Hepatocyte (in vitro differentiated cells): ENCODE measurements at places on chromosomes 1 and 21.

- peaks cover 48% of the 10 kb centered on the region for H3K4me1 ChIP-seq
- H3K36me3 ChIP-seq = no peaks in the 10 kb centered on the region
- no peak for DNase-seq
- H3K4me3 ChIP-seq = no peak overlapping the region
- no peaks in the 10 kb centered on the region for H3K27me3 ChIP-seq
- H3K27ac ChIP-seq = no peak overlapping the region
Observed at GRCh38 chr1:153771841-153772593, 3.2 kb upstream of the SLC27A3 start.

DNA sequence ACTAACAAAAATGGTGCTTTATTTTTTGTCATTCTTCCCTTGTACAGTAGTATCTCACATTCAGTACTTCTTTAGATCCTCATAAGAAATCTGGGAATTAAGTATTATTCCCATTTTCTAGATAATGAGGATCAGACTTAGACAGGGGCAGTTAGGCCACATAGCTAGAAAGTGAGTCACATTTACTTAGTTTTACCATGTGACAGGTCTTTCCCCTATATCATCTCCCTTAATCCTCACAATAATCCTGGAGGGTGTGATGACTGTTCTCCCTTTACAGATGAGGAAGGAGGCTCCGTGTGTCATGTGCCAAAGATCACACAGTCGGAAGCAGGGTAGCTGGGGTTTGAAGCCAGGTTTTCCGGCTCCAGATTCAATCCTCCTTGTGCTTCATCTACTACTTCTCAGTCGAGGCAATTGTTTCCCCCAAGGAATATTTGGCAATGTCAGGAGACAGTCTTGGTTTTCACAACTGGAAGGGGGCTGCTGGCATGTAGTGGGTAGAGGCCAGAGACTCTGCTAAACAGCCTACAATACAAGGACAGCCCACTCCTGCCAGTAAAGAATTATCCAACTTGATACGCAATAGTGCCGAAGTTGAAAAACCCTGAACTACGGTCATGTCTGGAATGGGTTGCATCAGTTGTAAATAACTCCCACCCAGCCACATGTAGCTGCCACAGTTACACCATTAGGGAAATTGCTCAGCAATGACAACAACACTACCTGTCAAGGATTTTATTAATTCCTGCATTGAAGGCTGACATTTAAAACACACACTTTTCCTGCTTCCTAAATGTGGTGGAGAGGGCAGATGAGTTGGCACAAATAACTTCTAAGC is 54.5 kb downstream of the C8B start:
- peak; percentile 64 for DNase-seq
- H3K4me1 ChIP-seq = peaks cover 27% of the 10 kb centered on the region
- H3K36me3 ChIP-seq = no peaks in the 10 kb centered on the region

DNA sequence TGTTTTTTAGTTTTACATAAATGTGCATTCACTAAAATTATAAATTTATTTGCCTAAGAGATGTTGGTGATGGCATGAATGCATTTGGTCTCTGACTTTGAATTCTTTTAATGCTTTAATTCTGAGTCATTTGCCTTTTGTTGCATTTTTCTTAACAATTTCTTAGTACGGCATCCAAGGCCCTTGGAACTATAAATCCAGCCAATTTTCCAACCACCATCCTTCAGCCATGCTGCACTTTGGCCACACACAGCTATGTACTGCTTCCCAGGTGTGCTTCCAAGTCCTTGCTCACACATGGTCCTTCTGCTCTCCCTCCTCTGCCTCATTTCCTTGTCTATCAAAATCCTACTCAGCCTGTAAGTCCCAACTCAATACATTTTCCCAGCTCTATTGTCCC is 161.0 kb downstream of the DHRS3 start:
- no peak overlapping the region for H3K4me3 ChIP-seq
- peaks cover 49% of the 10 kb centered on the region for H3K4me1 ChIP-seq
- H3K27me3 ChIP-seq = no peaks in the 10 kb centered on the region
- no peak for DNase-seq

DNA sequence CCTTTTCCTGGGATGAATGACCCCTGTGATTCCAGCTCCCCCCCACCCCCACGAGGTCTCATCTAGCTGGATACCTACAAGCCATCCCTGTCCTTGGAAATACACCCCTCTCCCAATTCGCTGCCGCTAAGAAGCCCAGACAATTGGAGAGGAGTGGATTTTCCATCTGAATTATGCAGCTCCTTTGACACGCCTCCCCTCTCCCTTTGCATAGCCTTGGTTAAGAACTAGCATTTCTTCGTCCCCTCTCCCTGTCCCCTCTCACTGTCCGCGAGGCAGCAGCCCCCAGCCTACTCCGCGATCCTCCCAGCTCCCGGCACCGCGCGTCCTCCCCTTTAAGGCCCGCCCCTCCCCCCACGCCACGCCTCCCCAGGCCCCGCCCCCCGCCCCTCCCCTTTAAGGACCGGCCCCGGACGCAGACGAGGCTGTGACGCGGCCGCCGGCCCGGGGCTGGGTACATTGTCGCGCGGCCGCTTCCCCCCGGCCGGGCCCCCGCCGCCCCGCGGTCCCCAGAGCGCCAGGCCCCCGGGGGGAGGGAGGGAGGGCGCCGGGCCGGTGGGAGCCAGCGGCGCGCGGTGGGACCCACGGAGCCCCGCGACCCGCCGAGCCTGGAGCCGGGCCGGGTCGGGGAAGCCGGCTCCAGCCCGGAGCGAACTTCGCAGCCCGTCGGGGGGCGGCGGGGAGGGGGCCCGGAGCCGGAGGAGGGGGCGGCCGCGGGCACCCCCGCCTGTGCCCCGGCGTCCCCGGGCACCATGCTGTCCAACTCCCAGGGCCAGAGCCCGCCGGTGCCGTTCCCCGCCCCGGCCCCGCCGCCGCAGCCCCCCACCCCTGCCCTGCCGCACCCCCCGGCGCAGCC is at the start of gene MAPKAPK2:
TSS of gene MAPKAPK2 (plus strand) at position 428 of the 856 bp plus-strand sequence. CDS start at position 753, 325 bp downstream.
- H3K27me3 ChIP-seq = no peaks in the 10 kb centered on the region
- H3K27ac ChIP-seq = peak within 1 kb of the TSS; percentile 98
- peak; percentile 94 for DNase-seq

DNA sequence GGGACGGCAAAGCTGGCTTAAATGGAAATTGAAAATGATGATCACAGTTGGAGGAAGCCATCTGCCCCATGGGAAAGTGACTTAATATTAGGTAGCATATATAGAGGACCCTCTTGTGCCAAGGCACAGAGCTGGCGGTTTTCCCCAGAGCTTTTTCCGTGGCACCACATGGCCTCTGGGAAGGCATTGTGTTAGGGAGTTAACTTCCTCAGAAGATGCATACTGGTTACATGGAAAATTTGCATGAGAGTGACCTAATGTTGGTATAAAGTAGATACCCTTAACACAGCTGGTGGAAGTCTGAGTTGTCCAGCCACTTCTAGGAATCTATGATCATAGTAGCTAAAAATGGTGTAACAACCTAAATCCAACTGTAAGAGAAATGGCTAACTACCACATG is 27.3 kb downstream of the CAP1 start:
- H3K36me3 ChIP-seq = peaks cover 4% of the 10 kb centered on the region
- H3K27me3 ChIP-seq = no peaks in the 10 kb centered on the region
- no peak for DNase-seq

GRCh38 chr1:116580446-116581322 is 9.9 kb upstream of the CD58 start:
- no peaks in the 10 kb centered on the region for H3K4me1 ChIP-seq
- no peak overlapping the region for H3K4me3 ChIP-seq
- H3K36me3 ChIP-seq = no peaks in the 10 kb centered on the region
- no peak for DNase-seq
- no peak overlapping the region for H3K27ac ChIP-seq

- DNase-seq = no peak
- no peak overlapping the region for H3K27ac ChIP-seq
- H3K4me1 ChIP-seq = peaks cover 13% of the 10 kb centered on the region
- no peaks in the 10 kb centered on the region for H3K27me3 ChIP-seq
- H3K36me3 ChIP-seq = no peaks in the 10 kb centered on the region
Observed at GRCh38 chr21:45318146-45318555, 30.5 kb upstream of the POFUT2 start.

DNA sequence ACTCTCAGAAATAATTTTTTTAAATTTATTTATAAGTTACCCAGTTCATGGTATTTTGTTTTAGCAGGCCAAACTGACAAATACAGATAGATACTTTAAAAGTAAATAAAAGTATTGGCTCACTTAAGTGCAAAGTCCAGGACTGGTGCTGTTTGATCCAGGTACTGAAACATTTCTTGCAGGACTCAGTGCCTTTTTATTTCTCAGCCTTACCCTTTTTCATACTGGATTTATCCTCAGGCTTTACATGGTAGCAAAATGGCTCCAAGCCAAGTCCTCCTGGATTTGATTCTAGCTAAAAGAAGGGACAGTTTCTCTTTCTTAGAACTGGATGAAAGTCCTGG is 83.8 kb downstream of the DIRAS3 start:
- H3K36me3 ChIP-seq = no peaks in the 10 kb centered on the region
- no peaks in the 10 kb centered on the region for H3K27me3 ChIP-seq
- no peak overlapping the region for H3K27ac ChIP-seq
- H3K4me3 ChIP-seq = no peak overlapping the region
- no peak for DNase-seq

GRCh38 chr1:89975540-89976125 is 19.3 kb upstream of the ZNF326 start:
- no peaks in the 10 kb centered on the region for H3K36me3 ChIP-seq
- DNase-seq = no peak
- H3K27me3 ChIP-seq = no peaks in the 10 kb centered on the region
- no peak overlapping the region for H3K4me3 ChIP-seq

DNA sequence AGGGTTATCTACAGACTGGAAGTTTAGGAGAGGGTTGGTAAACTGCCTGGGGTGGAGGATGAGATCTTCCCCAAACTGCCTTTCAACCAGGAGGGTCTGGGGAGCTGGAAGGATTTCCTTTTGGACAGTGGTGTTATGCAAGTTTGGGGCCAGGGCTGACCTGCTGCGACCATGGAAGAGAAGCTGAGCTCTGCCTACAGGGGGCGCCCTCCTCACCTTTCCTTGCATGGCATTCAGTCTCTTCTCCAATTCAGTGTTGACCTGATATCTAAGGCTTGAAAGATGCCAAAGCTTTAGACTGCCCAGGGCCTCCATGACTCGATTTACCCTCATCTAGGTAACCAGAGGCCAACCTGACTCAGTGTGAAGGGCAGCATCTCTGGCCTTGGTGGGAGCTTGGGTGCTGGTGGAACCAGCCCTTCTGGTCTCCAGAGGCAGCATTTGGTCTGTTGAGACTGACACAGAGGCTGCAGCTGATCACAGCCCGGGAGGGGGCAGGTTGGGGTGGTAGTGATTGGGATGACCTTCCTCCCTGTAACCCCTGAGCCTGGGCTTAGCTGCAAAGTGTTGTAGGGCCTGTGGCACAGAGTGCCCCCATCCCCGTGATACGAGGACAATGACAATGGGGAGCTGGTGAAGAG is 170.0 kb downstream of the GRIK3 start:
- H3K4me3 ChIP-seq = no peak overlapping the region
- no peaks in the 10 kb centered on the region for H3K36me3 ChIP-seq
- DNase-seq = no peak
- H3K27me3 ChIP-seq = peaks cover 10% of the 10 kb centered on the region

GRCh38 chr1:163747261-163747660 is 425.5 kb downstream of the NUF2 start:
- H3K27me3 ChIP-seq = no peaks in the 10 kb centered on the region
- no peak for DNase-seq
- no peak overlapping the region for H3K4me3 ChIP-seq

DNA sequence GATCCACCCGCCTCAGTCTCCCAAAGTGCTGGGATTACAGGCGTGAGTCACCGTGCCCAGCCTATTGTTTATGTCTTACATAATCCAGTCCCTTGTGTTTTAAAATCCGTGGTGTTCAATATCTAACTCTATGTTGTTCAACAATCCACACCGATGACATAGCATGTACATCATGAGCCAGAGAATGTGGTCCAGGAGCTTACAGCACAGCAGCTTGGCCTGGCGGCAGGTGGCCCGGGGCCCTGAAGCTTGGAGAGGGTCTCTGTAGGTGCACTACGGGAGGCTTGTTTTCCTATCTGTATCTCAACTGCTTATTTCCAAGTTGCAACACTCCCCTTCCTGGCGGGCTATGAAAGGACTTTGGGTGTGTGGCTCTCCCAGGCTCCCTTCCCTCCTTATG is 138.4 kb downstream of the ADSS2 start:
- H3K4me1 ChIP-seq = no peaks in the 10 kb centered on the region
- no peaks in the 10 kb centered on the region for H3K36me3 ChIP-seq
- H3K27me3 ChIP-seq = no peaks in the 10 kb centered on the region
- no peak for DNase-seq
- no peak overlapping the region for H3K4me3 ChIP-seq

DNA sequence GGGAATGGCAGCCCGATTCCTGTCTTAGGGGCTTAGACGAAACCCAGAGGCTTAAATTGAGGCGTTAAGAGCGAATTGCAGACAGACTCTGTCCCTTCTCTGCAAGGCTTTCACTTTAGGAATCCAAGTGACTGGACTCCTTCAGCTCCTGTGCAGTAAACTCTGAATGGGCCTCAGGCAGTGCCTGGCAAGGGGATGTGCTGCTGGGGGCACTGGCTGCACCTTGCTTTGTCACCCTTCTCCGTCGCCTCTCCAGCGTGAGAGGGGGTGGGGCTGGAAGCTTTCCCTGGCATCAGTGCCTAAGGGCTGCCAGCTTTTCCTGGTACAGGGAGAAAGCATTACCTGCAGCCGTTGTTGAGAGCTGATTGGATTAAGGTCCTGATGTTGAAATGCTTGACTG is 39.9 kb upstream of the NFASC start:
- no peak for DNase-seq
- H3K36me3 ChIP-seq = no peaks in the 10 kb centered on the region
- no peak overlapping the region for H3K4me3 ChIP-seq
- H3K4me1 ChIP-seq = no peaks in the 10 kb centered on the region
- peaks cover 74% of the 10 kb centered on the region for H3K27me3 ChIP-seq
- no peak overlapping the region for H3K27ac ChIP-seq

DNA sequence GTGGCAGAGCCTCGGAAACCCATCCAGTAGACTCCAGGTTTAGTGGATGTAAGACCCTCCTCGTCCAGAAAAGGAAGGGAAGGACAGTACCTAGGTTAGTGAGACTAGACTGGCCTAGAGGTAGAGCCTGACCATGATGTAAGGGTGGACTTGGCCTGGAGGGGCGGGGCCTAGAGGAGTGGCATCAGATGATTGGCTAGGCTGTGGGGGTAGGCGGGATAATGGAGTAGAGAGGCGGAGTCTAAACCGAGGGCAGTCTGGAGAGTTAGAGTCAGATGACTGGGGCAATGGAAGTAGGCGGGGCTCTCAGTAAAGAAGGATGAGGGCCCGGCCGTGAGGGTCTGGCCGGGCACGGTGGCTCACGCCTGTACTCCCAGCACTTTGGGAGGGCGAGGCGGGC is 70.1 kb downstream of the EPHB2 start:
- no peaks in the 10 kb centered on the region for H3K36me3 ChIP-seq
- H3K4me3 ChIP-seq = no peak overlapping the region
- no peaks in the 10 kb centered on the region for H3K27me3 ChIP-seq
- H3K27ac ChIP-seq = no peak overlapping the region
- no peak for DNase-seq
- H3K4me1 ChIP-seq = peaks cover 2% of the 10 kb centered on the region
